ENCODE measurements at places on chromosomes 12 and 14. TPM values are rescaled to one million over a fixed set of nuclear protein-coding genes. Genes with fewer than 3 reads are reported as not detected.

NGB gene
- not detected for total RNA-seq

CSAD gene
- total RNA-seq: 15.4 TPM

IL31 gene
- total RNA-seq: not detected

ACTR10 gene
- total RNA-seq: 34.9 TPM

CARMIL3 gene
- total RNA-seq: 0.15 TPM

BRAP gene
- 19.6 TPM for total RNA-seq

RIPK3 gene
- not detected for total RNA-seq

DNA sequence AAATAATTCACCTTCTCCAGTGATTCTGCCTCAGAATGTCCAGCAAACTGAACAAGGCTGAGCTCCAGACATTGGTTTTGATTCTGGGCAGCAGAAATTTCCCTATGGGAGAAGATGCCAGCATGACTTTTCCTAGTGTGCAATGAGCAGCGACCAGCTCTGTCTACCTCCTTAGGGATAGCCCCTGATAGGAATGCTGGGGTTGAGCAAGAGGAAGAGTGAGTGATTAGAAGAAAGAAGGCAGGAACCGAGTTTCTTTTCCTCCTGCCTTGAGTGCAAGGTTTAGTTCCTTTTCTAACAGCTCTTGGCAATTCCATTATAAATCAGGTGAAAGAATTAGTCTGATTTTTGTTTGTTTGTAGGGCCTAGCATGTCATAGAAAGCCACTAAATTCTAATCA, 379.0 kb downstream of the DAD1 start:
- no peaks in the 10 kb centered on the region for H3K4me1 ChIP-seq
- H3K27ac ChIP-seq: no peak overlapping the region
- DNase-seq: no peak
- H3K27me3 ChIP-seq: no peaks in the 10 kb centered on the region
- H3K4me3 ChIP-seq: no peak overlapping the region

DNA sequence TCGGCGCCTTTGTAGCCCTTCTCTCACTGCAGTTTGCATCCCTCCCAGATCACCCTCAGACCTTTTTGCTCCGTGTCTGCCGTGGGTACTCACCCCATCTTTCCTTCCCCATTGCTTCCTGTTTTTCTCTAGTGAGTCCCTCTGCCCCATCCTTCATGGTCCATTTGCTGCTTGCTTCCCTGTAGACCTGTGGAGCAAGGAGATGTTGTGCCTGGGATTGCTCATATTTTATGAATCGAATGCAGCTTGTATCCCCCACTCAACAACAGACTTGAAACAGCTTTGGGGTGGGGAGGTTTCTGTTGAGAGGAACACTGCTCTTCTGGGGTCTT, 661 bp downstream of the DENR start:
- peaks cover 12% of the 10 kb centered on the region for H3K4me1 ChIP-seq
- peak overlapping the region; percentile 91 for H3K4me3 ChIP-seq
- no peaks in the 10 kb centered on the region for H3K27me3 ChIP-seq
- peak overlapping the region; percentile 98 for H3K27ac ChIP-seq
- peaks cover 34% of the 10 kb centered on the region for H3K36me3 ChIP-seq
- no peak for DNase-seq

DNA sequence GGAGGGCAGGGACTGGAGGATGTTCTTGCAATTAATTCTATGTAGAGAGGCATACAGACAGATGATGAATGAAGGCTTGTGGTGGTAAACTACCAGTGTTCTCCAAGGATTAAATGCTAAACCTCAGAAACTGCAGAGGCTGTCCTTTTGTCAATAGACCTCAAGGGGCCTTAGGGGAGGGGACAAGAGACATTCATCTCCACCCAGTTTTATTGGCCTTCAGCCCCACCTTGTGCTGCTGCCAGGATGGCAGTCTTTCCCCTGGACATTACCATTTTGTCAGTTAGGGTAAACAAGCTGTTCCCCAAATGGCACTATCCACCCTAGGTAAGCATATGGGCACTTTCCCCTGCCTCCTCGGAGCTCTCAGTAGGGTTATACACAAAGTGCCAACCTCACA, 4.9 kb upstream of the SMAGP start:
- peaks cover 4% of the 10 kb centered on the region for H3K27me3 ChIP-seq
- no peak for DNase-seq
- no peak overlapping the region for H3K27ac ChIP-seq
- no peaks in the 10 kb centered on the region for H3K36me3 ChIP-seq

- DNase-seq: no peak
- no peaks in the 10 kb centered on the region for H3K27me3 ChIP-seq
- H3K36me3 ChIP-seq: no peaks in the 10 kb centered on the region
- H3K4me3 ChIP-seq: no peak overlapping the region
- H3K4me1 ChIP-seq: no peaks in the 10 kb centered on the region
These were observed 387.5 kb downstream of the TMEM121 start for GRCh38 chr14:105913861-105914260.

DNA sequence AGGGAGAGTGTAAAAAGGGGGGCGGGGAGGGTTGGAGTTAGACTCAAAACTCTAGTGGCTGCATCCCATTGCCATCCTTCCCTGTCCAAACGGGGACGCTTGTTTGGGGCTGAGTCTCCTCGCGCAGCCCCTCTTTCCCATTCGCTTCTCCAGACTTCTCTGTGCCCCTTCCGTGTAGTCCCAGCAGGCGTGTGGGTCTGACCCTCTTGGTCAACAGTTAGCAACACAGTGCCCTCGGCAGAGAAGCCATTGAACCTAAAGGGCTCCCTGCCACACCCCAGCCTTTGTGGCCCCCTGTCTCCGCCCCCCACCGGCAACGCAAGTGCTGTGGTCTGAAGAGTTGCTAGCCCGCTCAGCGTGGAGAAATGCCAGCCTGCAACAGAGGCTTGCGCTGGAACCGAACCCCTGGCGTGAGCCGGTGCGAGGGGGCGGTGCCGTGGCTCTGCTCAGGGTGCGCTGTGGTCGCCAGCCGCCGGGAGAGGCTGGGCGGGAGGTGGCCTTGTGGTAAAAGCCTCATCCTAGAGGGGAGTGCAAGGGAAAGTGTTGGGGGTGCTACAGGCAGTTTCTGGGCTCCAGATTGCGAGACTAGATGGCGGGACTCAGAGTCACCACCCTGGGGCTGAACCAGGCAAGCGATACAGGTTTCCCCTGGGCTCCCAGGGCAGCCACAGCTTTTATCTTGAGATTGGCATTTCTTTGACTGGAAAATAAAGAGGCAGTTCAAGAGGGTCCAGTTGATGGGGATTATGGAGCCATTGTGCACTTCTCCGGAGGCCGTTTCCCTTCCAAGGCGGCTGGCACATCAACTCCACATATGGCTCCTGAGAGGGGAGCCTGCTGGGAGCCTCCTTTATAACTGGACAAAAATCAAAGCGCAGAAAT, 2.1 kb downstream of the PLXNC1 start:
- H3K4me1 ChIP-seq: no peaks in the 10 kb centered on the region
- H3K36me3 ChIP-seq: no peaks in the 10 kb centered on the region

DNA sequence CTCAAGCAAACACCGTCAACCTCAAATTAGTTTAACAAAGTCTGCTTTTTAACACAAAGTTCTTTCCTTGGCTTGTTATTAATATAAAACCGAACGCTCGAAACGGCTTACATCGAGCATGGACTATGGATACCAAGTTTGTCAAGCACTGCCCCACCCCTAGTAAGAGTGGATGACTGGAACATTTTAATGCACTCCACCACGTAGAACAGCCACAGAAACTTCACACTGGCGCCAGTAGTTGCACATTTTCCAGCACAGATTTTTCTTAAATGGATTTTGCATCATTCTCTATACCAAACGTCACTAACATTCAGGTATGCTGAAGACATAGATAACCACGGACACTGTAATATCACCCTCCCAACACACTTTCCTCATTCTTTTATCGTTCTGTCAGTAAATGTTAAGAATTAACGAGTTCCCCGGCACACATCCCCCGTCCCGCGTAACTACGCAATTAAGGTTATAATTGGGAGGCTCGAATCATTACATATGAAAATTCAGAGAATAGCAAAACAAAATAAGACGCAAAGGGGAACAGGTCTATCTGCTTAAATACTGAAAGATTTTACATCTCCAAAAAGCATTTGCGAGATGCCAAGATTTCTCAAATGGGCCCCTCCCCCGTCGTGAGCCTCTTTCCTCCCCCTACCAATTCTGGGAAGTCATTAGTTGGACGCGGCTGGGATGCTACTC, 990 bp downstream of the FERMT2 start:
- peaks cover 8% of the 10 kb centered on the region for H3K4me1 ChIP-seq
- peak overlapping the region; percentile 74 for H3K4me3 ChIP-seq
- DNase-seq: no peak
- H3K27ac ChIP-seq: peak overlapping the region; percentile 71

DNA sequence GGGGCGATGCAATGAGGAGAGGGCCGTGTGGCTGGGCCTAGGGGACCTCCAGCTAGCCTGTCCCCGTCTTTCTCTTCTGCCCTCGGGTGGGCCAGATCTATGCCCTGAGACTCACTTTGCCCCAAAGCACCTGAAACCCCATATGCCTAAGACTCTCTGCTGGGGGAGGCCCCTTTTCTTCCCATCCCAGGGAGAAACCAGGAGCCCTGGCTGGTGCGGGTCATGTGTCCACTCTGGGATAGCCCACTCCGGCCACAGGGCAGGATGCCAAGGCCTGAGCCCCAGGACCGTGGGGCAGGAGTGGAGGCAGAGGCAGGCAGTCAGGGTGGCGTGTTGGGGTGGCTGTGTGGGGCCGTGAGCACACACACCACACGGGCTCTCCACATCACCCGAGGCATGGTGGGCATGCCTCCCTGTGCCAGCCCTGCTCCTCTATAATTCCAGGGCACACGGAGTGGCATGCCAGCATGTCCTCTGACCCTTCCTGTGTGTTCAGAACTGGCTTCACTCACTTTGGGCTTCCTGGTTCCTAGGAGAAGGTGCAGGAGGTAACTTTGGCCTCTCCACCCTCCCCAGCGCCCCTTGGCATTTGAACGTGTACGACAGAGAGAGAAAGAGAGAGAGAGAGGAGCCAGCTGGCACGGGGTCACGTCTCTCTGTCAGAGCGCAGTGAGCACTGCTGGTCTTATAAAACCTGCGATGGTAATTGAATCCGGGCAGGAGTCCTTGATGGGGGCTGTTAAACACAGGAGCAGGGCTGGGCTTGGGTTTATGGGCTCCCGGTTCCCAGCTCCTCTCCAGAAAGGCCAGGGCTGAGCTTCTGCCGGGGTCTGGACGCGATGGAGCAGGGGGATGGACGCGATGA, 144.2 kb downstream of the KIF26A start:
- no peaks in the 10 kb centered on the region for H3K4me1 ChIP-seq
- no peaks in the 10 kb centered on the region for H3K27me3 ChIP-seq
- DNase-seq: no peak
- H3K27ac ChIP-seq: no peak overlapping the region

DNA sequence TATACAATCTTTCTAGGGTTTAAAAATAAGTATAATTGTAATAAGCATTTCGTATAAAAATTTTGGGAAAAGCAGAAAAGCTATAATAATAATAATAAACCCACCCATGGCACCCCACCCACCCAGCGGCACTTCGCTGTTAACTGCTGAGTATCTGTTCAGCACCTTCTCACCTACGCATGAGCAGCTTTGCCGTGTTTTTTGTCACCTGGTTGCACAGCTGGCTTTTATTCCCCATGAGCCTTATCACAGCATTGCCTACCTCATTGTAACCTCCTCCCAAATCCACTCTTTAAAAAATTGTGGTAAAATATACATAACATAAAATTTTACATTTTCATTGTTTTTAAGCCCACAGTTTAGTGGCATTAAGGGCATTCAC, 34.7 kb downstream of the CYP46A1 start:
- no peak for DNase-seq
- H3K4me3 ChIP-seq: no peak overlapping the region
- no peaks in the 10 kb centered on the region for H3K4me1 ChIP-seq
- H3K27me3 ChIP-seq: no peaks in the 10 kb centered on the region
- no peak overlapping the region for H3K27ac ChIP-seq
- no peaks in the 10 kb centered on the region for H3K36me3 ChIP-seq

DNA sequence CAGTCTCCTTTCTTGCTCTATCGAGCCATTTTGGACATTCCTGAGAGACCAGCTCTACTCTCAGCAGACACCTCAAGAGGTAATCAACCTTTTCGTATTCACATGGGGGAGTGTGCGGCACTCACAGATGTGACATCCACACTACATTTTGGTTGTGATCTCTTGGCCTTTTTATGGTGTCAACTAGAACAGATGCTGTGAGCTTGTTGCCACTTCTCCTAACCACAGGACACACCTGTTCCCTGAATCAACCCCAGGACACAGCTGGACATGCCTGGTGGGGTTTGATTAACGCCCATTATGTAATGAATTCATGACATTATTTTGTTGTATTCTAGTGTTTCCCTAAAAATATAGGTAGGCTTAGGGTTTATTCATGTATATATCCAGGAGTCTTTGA, 1143.6 kb downstream of the TMEM121 start:
- no peak overlapping the region for H3K4me3 ChIP-seq
- no peaks in the 10 kb centered on the region for H3K27me3 ChIP-seq
- H3K4me1 ChIP-seq: no peaks in the 10 kb centered on the region
- H3K36me3 ChIP-seq: no peaks in the 10 kb centered on the region
- no peak overlapping the region for H3K27ac ChIP-seq
- DNase-seq: no peak

DNA sequence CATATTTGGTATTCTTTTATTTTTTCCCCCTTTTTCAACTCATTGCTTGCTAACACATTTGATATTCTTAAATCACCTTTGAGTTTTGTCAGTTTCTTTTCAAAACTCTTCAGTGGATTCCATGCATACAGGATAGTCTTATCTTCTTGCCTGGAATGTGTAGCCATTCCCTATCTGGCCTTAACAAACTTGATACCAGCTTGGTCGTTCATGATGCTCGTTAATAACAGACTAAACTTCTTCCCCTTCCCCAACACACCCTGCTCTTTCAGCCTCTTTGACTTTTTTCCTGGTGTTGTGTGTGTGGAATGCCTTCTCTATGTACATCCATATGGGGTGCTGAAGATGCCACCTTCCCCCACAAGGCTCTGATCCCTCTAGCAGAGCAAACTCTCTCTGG, 17.7 kb upstream of the CALM1 start:
- H3K27ac ChIP-seq: no peak overlapping the region
- no peaks in the 10 kb centered on the region for H3K36me3 ChIP-seq
- H3K4me3 ChIP-seq: no peak overlapping the region
- DNase-seq: no peak

DNA sequence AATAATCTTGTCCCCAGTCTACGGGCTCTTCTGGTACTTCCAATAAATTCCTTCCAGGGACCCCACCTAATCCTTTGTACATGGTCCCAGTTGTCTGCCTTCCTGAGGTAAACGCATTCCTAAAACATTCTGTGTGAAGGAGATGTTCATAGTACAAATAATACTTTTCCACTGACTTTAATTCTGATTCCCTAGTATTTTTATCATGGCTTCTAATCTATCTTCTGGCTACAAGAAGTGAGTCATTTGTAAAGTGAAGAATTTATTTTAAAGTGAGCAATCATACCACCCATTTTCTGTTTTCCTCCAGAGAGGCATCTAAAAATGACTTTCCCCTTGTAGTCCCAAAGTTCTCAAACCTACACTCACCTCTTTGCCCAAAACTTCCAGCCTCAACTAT, 65.9 kb upstream of the NUDT4 start:
- no peak overlapping the region for H3K4me3 ChIP-seq
- no peak overlapping the region for H3K27ac ChIP-seq
- peaks cover 11% of the 10 kb centered on the region for H3K4me1 ChIP-seq
- H3K27me3 ChIP-seq: no peaks in the 10 kb centered on the region
- no peaks in the 10 kb centered on the region for H3K36me3 ChIP-seq

Data from Panc1 (cell line).